ENCODE measurements at places on chromosomes 6 and 20.

GRCh38 chr20:1450926-1451491 lies 15.6 kb downstream of the NSFL1C start:
- DNase-seq: no peak

- DNase-seq: no peak
Measured at GRCh38 chr6:105326216-105326615, 76.7 kb downstream of the PREP start.

DNA sequence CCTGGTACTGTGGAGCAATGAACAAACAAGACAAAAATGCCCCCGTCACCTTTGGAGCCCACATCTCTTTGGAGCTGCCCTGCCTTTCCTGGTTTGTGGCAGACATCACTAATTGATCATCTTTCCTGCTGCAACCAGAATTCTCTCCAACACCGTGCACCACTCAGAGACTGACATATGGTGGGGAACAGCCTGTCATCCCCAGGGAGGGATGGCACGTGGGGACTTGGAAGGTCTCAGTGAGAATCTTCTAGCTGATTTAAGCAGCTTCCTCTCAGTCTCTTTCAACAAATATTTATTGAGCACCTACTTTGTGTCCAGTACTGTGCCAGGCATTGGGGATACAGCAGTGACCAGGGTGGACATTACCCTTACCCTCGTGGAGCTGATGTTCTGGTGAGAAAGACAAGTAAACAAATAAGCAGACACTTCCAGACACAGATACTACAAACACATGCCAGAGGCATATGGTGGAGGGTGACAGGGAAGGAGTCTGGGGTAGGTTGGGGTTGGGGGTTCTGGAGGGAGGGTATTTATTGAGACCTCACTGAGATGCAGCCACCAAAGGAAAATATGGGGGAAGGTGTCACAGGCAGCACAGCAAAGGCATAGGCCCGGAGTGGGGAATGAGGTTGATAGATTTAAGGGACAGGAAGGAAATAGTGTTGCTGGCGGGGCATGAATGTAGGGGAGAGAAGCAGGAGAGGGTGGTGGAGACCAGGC lies 82.3 kb downstream of the CEBPB start:
- DNase-seq: peak; percentile 76

- peak; percentile 89 for DNase-seq
Measured at GRCh38 chr6:26197933-26198721, 110.9 kb downstream of the HFE start.

GRCh38 chr6:17268114-17268513 lies 13.0 kb upstream of the RBM24 start:
- no peak for DNase-seq

DNA sequence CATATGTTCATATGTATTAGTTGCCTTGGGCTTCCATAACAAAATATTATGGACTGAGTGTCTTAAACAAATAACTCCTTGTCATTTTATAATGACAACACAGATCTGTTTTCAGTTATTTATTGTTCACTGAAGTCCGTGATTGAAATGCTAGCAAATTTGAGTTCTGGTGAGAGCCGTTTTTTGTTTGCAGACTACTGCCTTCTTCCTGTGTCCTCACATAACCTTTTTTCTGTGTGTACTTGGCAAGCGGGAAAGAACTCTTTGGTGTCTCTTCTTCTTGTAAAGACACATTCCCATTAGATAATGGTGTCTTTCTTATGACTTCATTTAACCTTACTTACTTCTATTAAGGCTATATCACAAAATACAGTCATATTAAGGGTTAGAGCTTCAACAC lies 482.9 kb upstream of the EYS start:
- DNase-seq: no peak

GRCh38 chr6:132623106-132623845 lies 799 bp downstream of the TAAR2 start:
- no peak for DNase-seq

- no peak for DNase-seq
Measured at GRCh38 chr6:99344289-99344688, 5.2 kb downstream of the FAXC start.
